ENCODE measurements at places on chromosomes 3 and 15.
A peak's percentile ranks its signal among the peaks of the same experiment; 100 is the strongest.

DNA sequence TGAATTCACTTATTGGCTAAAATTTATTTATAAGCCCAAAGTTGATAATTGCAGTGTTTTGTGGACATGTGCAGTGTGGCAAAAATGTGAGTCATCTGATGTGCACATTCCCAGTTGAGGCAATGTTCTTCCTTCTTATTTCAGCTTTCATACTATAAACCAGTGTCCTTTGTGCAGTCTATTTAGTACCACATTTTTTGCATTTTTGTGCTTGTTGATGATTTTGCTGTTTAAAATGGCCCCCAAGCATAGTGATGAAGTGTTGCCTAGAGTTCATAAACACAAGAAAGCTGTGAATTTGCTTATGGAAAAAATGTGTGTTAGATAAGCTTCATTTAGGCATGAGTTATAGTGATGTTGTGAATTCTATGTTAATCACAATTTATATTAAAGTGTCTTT is 19.4 kb upstream of the IL20RB start:
- DNase-seq, result no peak

- no peak for DNase-seq
Observed at GRCh38 chr3:79767194-79767904, 449 bp downstream of the ROBO1 start.

DNA sequence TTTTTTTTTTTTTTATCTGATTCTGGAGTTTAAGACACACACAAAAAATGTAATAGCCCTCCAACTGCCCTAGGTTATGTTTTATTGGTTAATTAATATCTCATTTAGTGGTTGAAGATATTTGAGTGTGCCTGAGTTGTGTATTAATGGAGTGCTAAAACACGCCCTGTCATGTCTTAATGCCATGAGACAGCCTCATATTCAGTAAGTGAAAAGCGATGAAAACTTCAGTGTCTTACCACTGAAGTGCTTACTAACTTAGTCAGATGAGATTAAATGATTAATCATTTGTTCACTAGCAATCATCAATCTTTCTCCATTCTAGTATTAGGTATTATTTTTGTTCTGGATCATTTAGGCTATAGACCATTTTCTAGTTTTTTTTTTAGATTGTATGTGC is 544.7 kb upstream of the ROBO2 start:
- no peak for DNase-seq

DNA sequence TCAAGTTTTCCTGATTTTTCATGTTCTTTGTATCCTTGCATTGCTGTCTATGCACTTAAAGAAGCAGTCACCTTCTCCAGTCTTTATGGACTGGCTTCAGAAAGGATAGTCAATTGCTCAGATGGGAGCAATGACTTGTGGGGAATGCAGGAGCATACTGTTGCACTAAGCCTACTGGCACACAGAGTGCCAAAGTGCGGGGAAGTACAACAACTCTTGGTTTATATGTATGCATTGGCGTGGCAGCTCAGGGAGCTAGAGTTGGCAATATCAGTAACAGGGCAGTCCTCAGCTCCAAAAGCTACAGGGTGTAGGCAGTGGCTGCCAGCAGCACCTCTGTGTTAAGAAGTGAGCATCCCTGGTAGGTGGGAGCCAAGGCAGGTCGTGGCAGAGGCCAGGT is 141.1 kb downstream of the SCAPER start:
- no peak for DNase-seq

DNA sequence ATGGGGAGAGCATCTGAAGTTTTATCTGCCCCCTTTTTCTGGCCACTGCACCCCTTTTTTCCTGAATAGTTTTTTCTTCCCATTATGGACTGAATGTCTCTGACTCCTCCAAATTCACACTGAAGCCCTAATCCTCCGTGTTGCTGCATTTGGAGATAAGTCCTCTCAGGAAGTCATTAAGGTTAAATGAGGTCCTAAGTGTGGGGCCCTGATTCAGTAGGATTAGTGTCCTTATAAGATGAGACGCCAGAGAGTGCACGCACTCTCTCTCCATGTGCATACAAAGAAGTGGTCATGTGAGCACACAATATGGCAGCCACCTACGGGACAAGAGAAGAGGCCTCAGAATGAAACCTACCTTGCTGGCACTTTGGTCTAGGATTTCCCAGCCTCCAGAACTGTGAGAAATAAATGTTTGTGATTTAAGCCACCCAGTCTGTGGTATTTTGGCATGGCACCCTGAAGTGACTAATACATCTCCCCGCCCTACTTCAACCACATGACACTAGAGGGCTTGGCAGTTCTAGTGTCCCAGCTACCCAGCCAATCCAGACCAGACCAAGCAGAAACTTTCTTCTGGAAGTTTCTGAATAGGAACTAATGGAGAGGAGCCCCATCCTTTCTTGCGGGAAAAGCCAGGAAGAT is 191.3 kb downstream of the PDE8A start:
- no peak for DNase-seq

DNA sequence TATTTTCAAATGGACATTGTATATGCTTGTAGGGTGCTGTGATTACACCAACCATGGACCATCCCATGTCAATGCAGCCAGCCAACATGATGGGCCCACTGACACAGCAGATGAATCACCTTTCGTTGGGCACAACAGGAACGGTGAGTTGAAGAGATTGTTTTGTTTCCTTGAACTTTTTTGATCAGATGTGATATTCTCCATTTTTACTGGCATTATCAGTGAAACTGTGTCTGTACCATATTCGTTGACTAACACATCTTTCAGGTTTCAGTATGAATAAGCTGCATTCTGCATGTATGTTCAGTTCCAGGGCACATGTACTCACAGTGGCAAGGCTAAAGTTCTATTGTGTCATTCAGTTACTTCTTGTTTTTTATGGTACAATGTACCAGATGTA is 655.2 kb downstream of the RBMS3 start:
- DNase-seq, result no peak

GRCh38 chr15:101056366-101057334 is 137.5 kb downstream of the LRRK1 start:
- DNase-seq, result no peak

DNA sequence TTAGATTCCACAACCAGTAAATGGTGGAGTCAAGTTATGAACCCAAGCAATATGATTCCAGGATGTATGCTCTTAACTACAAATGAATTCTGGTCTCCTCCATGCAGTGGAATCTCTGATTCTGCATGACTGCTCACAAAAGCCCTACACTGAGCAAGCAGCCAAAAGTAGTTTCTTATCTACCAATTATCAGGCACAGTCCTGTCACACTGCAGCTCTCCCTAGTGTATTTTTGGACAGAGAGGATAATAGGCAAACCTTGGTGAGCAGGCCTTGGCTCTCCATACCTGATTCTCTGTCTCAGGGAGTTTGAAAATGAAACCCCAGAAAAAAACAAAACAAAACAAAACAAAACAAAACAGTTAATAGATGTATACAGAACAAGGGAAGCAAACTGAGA is 3.5 kb upstream of the SSR3 start:
- DNase-seq, result no peak

DNA sequence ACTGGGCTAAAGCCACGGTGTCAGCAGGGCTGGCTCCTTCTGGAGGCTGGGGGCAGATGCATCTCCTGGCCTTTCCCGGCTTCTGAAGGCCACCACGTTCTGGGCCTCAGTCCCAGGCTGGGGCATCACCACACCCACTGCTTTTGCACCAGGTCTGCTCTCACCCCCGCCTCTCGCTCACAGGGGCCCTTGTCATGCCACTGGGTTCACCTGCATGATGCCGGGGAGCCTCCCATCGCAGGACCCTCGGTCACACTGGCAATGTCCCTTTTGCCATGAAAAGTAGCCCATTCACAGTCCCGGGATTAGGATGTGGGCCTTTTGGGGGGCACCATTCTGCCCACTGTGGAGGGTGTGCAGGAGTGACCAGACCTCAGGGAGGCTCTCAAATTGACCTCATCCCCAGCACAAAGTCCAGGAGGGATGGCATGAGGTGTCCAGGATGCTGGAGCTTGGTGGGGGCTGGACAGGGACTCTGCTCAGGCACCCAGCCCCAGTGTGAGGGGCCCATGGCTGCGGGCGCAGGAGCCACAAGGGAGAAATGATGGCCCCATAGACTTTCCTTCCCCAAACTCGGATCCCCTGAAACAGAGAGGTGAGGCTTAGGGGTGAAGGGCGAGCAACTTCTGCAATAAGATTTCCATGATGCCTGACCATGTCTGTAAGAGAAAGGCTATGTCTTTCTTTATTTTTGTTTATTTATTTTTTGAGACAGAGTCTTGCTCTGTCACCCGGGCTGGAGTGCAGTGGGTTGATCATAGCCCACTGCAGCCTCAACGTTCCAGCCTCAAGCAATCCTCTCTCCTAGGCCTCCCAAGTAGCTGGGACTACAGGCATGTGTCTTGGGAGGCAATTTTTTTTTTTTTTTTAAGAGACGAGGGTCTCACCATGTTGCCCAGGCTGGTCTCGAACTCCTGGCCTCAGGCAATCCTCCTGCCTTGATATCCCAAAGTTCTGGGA is 189.1 kb downstream of the GOLGA6L6 start:
- no peak for DNase-seq

GRCh38 chr3:153161714-153162512 is at the start of gene RAP2B:
Gene RAP2B, plus strand, starts transcription at chr3:153162226. Its CDS starts 468 bp downstream, at chr3:153162694.
- peak; percentile 91 for DNase-seq

DNA sequence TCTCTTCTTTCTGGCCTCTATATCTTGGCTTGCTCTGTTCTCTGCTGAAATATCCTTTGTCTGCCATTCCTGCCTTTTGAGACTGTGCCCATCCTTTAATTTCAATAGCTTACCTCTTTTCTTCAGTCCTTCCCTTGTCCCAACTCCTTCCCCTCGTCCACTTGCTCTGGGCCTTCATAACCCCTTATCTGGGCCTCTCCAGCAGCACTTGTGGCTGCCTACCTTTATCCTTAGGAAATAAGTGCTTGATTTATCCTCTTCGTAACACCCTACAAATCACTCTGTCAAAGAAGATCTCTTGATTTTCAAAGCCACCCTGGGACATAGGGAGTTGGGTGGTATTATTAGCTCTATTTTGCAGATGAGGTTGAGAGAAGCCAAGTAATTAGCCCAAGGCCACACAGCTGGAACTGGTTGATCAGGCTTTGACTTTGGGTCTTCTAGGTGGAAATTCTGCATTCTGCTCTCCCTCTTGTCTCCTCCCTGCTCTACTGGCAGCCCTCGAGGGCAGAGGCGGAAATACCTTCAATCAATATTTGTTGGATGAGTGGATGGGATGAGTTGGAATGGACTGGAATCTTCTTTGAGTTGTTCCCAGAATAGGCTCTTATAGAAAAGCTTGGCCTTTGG is 84.0 kb upstream of the TLE3 start:
- no peak for DNase-seq

DNA sequence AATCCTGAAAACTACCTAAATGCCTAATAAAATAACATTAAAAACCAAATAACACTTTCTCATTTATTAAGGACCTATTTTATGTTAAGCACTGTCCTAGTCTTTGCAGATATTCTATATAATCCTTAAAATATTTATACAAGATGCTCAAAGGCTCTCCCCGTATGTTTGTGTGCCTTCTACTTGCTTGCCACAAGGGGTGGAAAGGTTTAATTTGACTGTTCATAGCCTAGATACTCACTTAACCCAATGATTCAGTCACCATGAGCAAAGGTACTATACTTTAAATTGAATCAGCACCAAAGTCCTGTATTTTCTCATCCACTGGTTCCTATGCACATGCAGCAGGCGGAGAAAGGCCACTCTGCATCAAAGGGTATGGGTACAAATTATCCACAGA is 32.0 kb downstream of the LSAMP start:
- DNase-seq, result no peak

DNA sequence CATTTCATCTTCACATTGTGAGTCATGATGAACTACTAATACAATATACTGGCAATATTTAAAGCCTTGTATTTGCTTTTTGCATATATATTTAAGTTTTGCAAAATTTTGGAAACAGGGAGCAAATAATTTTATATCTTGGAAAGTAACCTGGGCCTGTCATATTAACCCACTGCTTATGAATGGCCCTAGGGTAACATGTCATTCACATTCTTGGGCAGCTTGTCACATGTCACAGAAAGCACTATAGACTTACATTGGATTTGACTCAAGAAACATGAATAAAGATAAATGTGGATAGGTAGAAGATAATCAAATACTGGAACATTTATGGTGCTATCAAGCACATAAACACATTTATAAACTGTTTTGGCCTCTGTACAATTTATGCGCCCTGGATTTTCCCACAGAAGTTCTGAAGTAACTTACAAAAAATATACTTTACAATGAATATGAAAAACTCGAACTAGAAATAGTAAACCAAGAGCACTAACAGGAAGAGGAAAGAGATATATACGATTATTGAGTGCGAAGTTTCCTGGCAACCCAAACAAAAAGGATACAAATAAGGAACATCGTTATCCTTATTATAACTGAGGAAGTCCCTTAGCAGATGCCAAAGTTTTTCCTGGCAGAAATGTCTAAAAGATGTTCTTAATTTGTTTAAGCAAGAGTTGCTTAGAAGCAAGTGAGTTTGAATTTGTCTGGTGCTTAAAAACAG is 257.2 kb downstream of the RBMS3 start:
- no peak for DNase-seq

DNA sequence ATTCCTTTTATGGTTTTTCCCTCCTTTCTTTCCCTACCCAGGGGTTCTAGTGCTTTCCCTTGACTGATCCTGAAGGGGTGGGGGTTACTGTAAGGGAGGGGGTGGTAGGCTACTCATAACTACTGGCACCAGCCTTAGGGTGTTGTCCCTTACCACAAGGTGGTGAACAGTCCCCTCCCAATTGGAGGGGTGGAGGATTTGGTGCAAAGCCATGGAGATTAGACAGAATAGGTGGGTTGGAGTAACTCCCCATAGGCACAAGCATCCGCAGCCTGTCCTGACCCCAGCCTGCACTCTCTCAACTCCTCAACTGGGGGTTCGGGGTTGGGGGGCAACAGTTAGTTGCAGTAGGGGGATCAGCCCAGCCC is 2.6 kb upstream of the HYAL2 start:
- no peak for DNase-seq

DNA sequence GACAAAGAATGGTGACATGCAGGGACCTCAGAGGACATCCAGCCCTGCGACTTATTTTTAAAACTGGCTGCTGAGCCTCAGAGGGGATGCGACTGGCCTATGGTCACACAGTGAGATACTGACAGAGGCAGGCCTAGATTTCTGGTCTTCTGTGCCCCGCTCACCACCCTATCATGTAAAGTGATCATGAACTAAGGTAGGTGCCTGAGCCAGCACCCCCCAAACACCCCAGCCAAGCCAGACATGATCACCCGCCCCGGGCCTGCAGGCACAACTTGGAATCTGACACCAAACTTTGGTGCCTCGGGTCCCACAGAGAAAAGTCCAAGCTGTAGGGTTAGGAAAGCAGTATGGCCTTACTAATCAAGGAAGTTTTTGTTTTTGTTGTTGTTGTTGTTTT is 33.9 kb upstream of the HHATL start:
- no peak for DNase-seq

- DNase-seq, result no peak
Observed at GRCh38 chr3:144663456-144664436, 692.1 kb downstream of the DIPK2A start.
